ENCODE measurements at places on chromosomes 13 and 19.

DNA sequence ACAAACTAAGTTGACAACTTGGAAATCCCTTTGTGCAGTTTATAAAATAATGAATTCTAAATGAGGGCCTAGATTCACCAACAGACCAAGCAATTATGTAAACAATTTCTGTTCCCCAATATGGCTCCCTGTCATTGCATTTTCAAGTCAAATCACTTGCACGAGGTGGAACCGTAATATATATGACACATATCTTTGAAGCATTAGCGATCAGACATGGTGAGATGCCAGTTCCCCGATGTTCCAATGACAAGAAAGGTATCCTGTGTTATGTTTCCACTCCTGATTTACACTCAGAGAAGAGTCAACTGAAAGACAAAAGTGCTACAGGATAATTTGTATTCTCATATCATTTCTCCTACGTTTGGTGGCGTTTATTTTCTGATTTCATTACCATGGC lies 108.5 kb upstream of the TDRD3 start:
- DNase-seq, result no peak

GRCh38 chr19:5132206-5132560 lies 163.3 kb downstream of the KDM4B start:
- no peak for DNase-seq

- DNase-seq, result no peak
Measured at GRCh38 chr19:19192910-19193423, 909 bp downstream of the RFXANK start.

DNA sequence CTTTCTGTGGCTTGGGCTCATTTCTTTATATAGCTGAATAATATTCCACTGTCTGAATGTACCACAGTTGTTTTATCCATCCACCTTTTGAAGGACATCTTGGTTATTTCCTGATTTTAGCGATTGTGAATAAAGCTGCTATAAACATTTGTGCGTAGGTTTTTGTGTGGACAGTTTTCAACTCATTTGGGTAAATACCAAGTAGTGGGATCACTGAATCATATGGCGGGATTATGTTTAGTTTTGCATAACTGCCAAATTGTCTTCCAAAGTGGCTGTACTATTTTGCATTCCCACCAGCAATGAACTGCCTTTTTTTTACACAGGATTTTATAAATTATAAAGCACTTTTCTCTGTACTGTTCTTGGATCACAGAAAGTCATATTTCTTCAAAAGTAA lies 13.7 kb upstream of the LRCH1 start:
- no peak for DNase-seq

GRCh38 chr13:39023316-39023715 lies 14.6 kb downstream of the PROSER1 start:
- DNase-seq, result no peak

DNA sequence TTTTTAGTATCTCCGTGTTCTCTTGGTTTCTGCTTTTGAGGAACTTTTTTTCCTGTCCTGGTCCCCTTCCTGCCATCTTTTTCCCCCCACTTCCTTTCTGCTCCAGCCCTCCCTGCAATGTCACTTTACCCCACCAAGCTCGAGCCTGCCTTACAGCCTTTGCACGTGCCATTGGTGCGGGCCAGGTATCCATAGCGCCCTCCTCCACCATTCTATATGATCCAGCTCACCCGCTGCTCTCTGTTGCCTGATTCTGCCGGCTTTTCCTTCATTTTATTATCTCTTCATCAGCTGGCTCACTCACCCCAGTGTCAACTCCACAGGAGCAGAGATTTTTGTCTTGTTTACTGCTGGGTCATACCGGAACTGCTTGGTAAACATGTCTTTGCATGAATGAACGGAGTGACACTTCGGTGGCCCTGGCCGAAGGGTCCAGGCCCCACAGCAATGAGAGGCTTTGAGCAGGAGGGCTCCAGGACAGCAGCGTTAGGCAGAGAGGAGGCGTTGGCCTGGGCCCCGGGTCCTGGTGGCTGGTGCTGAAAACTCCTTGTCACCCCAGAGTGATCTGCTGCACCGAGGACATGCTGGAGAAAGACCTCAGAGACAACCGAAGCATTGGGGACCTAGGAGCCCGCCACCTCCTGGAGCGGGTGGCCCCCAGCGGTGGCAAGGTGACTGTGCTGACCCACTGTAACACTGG lies 1.2 kb downstream of the MRI1 start:
- no peak for DNase-seq

DNA sequence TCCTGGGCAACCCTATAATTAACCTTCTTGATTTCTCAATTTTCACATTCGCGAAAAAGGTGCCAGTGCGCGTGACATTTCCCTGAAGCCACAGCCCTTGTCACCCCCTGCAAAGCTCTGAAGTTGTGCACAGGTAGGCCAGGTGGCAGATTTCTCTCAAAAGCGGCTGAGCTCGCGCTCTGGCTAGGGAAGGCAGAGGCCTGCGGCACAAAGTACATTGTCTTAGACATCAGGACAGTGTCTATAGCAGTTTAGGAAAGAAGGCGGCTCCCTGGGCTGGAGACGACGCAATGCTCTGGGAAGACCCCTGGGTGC lies 42.9 kb upstream of the ZNF14 start:
- DNase-seq, result no peak

DNA sequence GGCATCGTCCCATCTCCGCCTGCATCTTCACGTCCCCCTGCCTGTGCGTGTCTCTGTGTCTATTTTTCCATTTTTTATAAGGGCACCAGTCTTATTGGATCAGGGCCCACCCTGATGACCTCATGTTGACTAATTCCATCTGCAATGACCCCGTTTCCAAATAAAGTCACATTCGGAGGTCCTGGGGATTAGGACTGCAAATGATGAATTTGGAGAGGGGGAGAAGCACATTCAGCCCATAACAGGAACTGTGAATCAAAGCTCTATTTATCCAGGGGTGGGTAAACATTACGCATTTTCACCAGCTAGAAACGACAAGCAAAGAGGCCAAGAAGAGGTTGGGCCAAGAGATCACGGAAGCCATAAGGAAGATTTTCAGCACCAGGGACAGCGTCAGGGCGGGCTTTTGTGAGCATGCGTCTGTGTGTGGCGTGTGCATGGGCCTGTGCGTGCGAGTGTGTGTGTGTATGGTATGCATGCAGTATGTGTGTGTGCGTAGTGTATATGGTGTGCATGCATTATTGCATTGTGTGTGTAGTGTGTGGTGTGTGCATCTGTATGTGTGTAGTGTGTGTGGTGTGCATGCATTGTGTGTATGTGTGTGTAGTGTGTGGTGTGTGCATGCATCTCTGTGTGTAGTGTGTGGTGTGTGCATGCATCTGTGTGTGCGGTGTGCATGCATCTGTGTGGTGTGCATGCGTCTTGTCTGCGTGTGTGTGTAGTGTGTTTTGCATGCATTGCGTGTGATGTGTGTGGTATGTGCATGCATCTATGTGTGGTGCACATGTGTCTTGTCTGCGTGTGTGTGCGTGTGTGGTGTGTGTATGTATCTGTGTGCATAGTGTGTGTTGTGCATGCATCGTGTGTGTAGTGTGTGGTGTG lies 19.6 kb downstream of the CELF5 start:
- no peak for DNase-seq

- no peak for DNase-seq
Measured at GRCh38 chr13:53276265-53276664, 247.7 kb downstream of the OLFM4 start.
